ENCODE measurements at places on chromosomes 7 and 10.

GRCh38 chr10:29628311-29628710 lies 6.5 kb downstream of the SVIL start:
- DNase-seq = no peak

DNA sequence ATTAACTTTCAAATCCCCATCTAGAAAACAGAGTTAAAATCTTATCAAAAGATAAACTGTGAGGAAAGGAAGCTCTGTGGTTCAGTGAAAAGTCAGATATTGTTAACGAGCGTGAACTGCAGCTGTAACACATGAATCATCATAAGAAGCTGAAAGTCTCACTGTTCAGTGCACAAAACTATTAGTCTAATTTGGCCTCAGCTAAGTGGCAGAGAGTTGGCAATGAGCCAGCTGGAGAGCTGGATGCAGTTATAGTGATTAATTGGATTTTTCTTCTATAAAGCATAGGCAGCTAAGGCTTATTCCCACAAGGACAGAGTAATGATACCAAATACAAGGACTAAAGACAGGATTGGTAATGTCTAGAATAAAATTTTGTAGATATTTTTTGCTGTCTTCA lies 101.1 kb upstream of the ABCB5 start:
- DNase-seq = no peak

DNA sequence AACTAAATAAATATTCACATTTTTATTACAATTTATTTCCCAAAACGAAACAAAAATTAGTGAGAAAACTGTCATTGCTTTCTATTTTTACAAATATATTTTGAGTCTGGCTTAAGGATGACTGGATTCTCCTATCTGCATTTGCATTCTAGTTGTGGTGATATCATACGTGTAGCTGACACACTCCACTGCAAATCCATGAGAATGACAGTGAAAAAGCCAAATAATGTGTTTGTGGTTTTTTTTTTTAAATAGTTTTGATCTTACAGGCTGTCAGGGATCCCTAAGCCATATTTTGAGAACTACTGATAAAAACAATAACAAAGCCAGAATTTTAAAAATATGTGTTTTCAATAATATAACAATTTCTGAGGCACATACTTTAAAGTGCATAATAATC lies 5.8 kb upstream of the STAMBPL1 start:
- DNase-seq = no peak

DNA sequence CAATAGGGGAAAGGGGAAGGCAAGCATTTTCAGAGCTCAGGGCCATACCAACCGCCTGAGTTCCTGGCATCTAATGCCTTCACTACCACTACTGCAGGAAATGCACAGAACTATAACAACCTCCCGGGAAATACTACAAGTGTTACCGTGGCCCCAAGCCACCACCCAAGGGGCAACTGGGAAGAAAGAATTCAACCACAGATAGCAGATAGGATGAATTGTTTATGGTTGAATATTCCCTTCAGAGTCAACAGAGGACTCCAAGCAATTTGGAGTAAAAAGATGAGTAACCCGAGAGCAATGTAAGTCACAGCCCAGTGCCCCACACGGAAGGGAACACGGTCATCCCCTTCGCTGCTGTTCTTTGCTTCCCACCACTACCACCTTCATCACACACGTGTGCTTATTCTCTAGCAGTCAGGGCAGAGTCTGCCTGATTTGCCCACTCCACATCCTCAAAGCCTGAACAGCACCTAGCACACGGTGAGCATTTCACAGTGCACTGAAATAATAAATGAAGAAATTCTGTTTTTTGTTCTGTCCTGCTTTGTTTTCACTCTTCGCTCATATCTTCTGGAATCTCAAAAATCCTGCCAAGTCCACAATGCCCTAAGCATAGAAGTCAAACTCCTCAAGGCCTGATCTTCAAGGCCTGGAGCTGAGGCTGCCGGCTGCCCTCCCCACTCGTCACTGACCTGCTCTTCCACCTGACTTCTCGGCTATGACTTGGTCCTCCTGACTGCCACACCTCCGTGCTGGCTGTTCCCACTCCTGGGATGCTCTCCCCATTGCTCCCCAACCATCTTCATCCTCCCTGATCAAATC lies 221.1 kb downstream of the KCNMA1 start:
- no peak for DNase-seq

DNA sequence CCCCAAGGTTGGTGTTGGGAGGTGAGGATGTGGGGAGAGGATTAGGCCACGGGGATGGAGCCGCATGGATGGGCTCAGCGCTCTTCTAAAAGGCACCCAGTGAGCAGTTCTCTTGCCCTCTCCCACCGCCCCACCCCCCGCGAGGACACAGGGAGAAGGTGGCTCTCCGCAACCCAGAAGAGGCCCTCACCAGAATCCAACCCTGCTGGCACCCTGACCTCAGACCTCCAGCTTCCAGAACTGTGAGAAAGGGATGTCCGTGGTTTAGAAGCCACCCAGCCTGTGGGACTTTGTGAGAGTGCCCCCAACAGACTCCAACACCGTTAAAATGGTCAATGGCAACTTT lies 242.8 kb upstream of the PPP2R2D start:
- DNase-seq = no peak

- DNase-seq = peak; percentile 64
Measured at GRCh38 chr7:6623589-6624245, 8.3 kb downstream of the ZNF853 start.

DNA sequence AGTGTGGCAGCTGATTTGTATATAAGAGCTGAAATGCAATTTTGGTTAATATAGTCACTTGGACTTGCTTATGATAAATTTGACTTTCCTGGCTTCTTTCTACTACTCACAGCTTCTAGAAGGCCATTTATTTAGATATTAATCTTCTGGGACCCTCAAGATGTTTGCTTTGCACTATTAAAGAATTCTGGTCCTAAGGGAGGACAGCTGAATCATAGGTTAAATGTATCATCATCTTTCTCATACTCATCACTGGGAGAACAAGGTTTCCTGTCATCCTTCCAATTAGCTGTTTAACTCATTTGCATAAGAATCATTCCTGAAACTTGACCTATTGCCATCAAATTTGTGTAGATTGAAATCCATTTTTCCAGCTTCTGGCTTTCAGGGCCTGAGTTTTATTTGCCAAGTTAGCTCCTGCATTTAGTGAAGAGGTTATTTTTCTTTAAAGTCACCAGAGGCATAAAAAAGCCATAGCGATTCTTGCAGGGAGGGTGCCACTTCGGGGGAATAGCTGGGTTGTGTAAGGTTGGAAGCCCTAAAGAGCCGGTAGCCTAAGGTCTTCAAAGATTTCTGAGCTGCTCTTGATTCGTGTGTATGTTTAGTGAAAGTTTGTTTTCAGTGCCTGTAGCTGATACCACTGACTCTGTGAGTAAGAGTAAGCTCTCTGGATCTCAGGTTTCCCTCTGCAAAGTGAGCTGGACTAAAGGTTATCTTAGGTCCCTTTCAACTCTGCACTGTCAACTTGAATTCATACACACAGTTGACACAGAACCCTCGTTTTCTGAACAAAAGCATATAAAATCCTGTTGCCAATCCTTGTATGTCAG lies 4.3 kb downstream of the MAP3K8 start:
- DNase-seq = no peak

- no peak for DNase-seq
Measured at GRCh38 chr7:116859323-116859722, 3.1 kb upstream of the CAPZA2 start.

DNA sequence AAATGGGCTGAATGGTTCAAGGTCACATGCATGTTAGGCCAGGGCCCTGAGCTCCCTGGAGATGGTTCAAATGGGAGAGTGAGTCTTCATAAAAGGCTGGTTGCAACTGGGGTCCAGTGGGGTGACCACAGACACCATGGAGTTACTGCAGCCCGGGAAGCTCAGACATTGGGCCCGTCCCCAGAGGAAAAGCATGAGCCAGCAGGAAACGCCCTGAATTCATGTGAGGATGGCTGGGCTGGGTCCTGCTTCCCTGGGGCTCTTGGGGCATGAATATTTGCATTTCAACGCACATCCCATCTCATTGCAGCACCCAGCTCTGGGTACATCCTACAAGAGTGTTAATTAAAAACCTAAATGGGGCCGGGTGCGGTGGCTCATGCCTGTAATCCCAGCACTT lies 549.0 kb downstream of the TCERG1L start:
- DNase-seq = no peak

- DNase-seq = no peak
Measured at GRCh38 chr10:11866199-11866925, 43.2 kb downstream of the PROSER2 start.

DNA sequence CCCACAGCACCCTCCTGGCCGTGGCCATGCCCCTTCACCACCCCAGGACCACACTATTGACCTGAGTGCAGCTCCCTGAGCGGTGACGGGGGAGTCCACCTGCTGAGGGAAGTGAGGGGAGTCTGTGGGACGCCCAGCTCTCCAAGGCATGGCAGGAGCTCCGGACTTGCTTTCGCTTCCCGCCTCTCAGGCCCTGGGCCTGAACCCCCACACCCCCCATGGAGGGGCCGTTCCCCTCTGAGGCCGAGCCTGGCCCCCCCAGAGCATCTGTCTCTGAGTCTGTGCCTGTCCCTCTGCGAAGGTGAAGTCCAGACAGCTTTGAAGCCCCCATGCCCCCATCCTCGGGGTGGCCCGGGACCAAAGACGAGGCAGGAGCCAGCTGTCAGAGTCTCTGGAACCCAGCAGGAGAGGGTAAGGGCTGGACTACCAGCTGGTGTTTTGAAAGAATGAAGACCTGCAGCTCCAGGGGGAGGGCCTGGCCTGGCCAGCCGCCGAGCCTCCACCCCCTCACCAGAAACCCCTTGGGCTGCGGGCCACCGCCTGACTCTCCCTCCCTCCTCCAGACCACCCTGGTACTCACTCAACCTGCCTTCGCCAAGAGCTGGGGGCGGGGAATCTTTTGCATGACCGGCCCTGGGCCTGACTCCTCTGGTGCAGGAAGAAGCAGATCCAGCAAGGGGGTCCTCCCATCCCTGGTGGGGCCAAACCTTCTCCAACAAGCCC lies 114.0 kb downstream of the PDGFA start:
- DNase-seq = peak; percentile 43

DNA sequence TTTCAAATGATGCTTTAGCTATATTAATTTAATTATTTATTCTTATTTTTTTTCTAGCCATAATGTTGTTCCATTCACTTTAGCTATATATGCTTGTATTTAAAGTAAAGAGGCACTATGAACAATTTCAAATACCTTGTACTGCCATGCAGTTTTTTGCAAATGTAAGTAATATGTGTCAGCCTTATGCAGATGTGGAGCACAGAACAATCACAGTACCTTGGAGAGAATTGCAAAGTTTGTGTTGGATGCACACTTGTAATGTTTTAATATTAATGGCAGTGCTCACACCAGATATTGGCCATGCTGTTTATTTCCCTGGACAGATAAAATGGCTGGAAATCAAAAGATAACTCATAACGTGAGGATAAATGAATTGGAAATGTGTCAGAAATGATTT lies 663.5 kb upstream of the SEMA3D start:
- DNase-seq = no peak

- no peak for DNase-seq
Measured at GRCh38 chr10:4202938-4203337, 417.9 kb upstream of the KLF6 start.

GRCh38 chr10:12561720-12562119 lies 212.4 kb downstream of the CAMK1D start:
- no peak for DNase-seq

GRCh38 chr7:77877791-77878190 lies 79.2 kb downstream of the PHTF2 start:
- DNase-seq = no peak

GRCh38 chr10:12975266-12975665 lies 26.2 kb downstream of the CCDC3 start:
- DNase-seq = no peak

- no peak for DNase-seq
Measured at GRCh38 chr10:133254421-133255120, 16.9 kb downstream of the VENTX start.
